HFF-Myc (cell line): ENCODE measurements at places on chromosomes 1 and 21.

- no peak for DNase-seq
Measured at GRCh38 chr1:115790356-115790755, 21.8 kb upstream of the CASQ2 start.

DNA sequence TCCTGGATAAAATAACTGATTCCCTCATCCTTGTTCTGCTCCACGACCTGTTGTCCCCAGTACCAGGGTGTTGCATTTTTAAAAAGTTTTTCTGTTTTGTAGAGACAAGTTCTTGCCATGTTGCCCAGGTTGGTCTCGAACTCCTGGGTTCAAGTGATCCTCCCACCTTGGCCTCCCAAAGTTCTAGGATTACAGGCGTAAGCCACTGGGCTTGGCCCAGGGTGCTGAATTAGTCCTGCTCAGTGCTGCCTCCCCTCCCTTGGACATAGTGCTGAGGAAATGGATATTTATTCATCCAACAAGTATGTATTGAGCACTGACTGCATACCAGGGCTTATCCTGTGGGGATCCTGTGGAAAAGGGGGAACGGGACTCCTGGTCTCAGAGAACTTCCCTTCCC, 126.4 kb downstream of the PTPRU start:
- no peak for DNase-seq

GRCh38 chr1:174883409-174883808, 116.3 kb upstream of the CACYBP start:
- peak; percentile 22 for DNase-seq

DNA sequence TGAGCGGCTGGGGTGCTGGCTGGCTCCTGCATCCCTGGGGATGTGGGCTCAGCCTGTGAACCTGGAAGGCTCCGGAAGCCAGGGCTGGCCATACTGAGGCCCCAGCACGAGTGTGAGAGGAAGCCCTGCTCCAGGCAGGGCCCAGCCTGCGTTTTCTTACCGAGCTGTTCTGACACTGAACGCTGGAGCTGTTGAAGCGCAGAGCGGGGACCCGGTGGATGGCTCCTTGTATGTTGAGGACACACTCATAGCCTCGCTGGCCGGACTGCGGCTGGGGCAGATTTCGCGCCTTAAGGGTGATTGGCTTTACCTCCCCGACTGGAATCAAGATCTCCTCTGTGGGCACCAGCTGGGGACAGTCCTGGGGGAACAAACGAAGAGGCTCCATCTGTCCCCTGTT, 160.0 kb downstream of the PLXNA2 start:
- DNase-seq, result no peak

DNA sequence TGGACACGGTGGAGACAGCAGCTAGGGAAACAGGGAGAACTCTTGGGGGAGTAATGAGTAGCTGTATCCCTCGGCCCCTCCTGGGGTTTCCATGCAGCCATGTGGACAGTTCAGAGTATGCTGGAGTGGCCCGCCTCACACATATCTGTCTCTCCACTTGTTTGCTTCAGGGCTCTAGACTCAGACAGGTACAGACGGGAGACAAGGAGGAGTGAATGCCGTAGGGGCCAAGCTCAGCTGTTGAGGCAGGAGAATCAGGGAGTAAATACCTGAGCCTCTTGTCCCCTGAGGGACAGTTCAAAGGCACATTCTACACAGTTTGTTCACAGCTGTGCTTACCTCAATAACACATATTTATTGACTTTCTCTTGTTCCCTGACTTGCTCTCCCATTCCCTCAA, 7.7 kb upstream of the PTGFRN start:
- no peak for DNase-seq
